ENCODE measurements at places on chromosomes 3 and 15. TPM values are rescaled to one million over a fixed set of nuclear protein-coding genes. Genes with fewer than 3 reads are reported as not detected.

- peak; percentile 57 for DNase-seq
Measured at GRCh38 chr3:123421353-123422174, 27.3 kb downstream of the ADCY5 start.

The RBPMS2 gene
- polyA plus RNA-seq: 6.1 TPM

- DNase-seq: peak; percentile 25
Measured at GRCh38 chr15:72584006-72584405, 70.5 kb upstream of the GOLGA6B start.

DNA sequence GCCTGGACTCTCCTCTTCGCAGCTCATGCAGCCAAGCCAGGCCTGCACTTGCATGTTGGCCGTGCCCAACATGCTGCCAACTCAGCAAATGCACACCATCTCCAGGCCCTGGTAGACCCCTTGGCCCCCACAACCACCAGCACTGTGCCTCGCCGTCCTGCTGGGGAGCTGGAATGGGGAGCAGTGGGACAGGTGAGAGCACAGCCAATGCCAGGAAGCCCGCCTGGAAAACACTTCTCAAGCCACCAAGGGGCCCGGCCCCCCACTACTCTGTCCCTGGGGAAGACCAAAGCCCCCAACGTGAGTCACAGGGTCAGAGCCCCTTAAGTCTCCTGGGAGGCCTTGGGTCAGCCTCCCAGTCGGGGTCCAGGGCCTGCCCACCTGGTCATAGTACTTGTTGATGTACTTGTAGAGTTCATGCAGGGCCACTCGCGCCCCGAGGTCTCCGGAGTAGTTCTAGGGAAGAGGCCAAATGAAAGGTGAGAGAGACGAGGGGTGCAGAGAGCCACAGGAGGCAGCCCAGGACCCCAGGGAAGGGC, 24.5 kb downstream of the PLXNB1 start:
- peak; percentile 15 for DNase-seq

The AP4E1 gene
- polyA plus RNA-seq: 2.0 TPM

The SLITRK3 gene
- 0.03 TPM for polyA plus RNA-seq

- no peak for DNase-seq
Measured at GRCh38 chr15:38281031-38281430, 28.4 kb downstream of the SPRED1 start.

DNA sequence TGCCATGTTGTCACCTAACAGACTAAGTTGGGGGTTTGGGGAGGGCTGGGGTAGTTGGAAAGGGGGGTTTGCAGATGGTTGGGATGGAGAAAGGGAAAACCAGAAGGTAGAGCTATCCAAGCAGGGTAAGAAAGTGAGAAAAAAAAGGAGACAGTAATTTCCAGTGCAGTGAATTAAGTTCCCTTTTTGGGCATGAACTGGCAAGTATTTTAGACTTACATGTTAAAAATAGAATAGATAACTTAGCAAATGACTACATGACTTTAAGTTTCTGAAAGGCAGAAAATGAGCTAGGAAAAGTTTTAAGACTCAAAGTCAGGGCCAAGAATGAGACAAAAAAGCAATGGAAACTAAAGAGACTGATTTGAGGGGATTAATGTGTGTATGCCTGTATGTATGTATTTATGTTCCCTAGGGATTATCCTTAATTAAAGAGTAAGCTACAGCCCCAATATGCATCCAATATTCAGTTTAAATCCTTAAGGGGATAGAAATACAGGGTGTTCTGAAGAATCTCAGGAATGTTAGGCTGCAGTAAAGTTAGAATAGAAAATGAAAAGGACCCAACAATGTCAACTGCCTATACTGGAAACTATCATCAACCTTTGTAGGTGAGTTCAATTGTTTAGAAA, 285.2 kb upstream of the MME start:
- no peak for DNase-seq
